ENCODE measurements at places on chromosomes 3 and 15.

DNA sequence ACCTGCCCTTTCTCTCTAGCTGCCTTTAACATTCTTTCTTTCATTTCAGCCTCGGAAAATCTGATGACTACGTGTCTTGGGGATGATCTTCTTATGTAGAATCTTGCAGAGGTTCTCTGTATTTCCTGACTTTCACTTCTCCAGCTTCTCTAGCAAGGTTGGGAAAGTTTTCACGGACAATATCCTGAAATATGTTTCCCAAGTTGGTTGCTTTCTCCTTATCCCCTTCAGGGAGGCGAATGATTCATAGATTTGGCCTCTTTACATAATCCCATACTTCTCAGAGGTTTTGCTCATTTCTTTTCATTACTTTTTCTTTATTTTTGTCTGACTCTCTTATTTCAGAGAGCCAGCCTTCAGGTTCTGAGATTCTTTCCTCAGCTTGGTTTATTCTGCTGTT lies 62.1 kb upstream of the CCDC54 start:
- H3K4me3 ChIP-seq, result no peak overlapping the region
- H3K27me3 ChIP-seq, result no peaks in the 10 kb centered on the region
- DNase-seq, result no peak
- no peaks in the 10 kb centered on the region for H3K36me3 ChIP-seq

- no peaks in the 10 kb centered on the region for H3K4me1 ChIP-seq
- H3K27ac ChIP-seq, result no peak overlapping the region
- H3K27me3 ChIP-seq, result no peaks in the 10 kb centered on the region
- H3K36me3 ChIP-seq, result no peaks in the 10 kb centered on the region
Measured at GRCh38 chr15:29074045-29074444, 188.3 kb downstream of the APBA2 start.

- peaks cover 11% of the 10 kb centered on the region for H3K27me3 ChIP-seq
- H3K36me3 ChIP-seq, result no peaks in the 10 kb centered on the region
- 0 out of 2 replicates have a peak, but pooled peaks cover 2% of the 10 kb centered on the region for H3K4me1 ChIP-seq
- no peak for DNase-seq
- H3K4me3 ChIP-seq, result no peak overlapping the region
- H3K27ac ChIP-seq, result no peak overlapping the region
Measured at GRCh38 chr3:127780536-127781400, 41.5 kb downstream of the MGLL start.

DNA sequence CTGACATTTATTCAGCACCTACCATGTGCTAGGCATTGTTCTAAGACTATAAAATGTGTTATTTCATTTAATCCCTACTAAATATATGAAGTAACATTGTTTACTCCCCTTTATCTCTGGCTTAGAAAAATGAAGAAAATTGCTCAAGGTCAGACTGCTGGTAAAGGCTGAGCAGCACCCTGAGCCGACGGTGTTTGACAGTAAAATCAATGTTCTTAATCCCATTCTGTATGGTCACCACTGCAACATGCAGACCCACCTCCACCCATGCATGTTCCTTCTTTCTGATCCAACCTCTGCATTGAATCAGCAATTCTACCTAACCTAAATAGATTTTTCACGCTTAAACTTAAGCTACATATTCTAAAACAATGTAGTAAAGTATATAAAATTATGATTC lies 216.5 kb downstream of the ZBBX start:
- no peaks in the 10 kb centered on the region for H3K4me1 ChIP-seq
- H3K36me3 ChIP-seq, result no peaks in the 10 kb centered on the region
- H3K4me3 ChIP-seq, result no peak overlapping the region
- no peaks in the 10 kb centered on the region for H3K27me3 ChIP-seq
- DNase-seq, result no peak

- H3K27me3 ChIP-seq, result no peaks in the 10 kb centered on the region
- no peak for DNase-seq
- H3K4me1 ChIP-seq, result no peaks in the 10 kb centered on the region
- no peak overlapping the region for H3K27ac ChIP-seq
- no peak overlapping the region for H3K4me3 ChIP-seq
Measured at GRCh38 chr3:89867286-89867685, 759.9 kb downstream of the EPHA3 start.

DNA sequence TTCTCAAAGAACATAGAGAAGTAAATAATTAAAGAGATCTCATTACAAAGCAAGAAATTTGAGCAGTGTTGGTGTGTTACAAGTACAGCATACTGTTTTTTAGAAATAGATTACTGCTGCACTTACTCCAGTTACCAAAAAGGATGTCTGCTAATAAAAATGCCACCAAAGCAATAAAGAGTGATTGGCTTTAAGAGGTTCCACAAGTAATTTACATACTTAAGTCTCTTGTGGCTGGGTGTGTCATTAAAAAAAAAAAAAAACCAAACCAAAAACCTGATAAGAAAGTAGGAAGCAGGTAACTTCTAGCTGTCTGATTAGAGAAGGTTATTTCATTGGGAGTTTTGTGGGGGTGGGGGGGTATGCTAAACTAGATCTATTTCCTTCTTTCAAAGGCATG lies 15.2 kb downstream of the RAB11A start:
- H3K27ac ChIP-seq, result no peak overlapping the region
- H3K4me1 ChIP-seq, result peaks cover 25% of the 10 kb centered on the region
- H3K36me3 ChIP-seq, result peaks cover 85% of the 10 kb centered on the region

DNA sequence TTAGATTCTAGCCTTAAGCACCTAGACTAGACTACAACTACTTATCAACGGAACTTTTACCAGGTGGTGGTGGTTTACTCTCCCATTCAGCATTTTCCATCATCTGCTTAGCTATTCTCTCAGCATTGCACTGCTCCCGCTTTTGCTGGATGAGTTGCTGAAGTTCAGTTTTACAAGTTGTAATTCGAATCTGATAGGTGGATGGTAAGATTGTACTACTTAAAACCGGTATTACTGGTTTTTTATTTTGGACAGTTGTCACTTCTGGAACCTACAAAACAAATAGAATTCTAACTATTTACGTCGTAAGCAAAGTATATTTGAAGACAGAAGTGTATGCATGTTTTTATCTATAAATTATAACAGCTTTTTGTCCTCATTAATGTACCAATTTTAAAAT lies 41.1 kb downstream of the PIK3R4 start:
- peaks cover 54% of the 10 kb centered on the region for H3K36me3 ChIP-seq
- H3K4me3 ChIP-seq, result no peak overlapping the region

DNA sequence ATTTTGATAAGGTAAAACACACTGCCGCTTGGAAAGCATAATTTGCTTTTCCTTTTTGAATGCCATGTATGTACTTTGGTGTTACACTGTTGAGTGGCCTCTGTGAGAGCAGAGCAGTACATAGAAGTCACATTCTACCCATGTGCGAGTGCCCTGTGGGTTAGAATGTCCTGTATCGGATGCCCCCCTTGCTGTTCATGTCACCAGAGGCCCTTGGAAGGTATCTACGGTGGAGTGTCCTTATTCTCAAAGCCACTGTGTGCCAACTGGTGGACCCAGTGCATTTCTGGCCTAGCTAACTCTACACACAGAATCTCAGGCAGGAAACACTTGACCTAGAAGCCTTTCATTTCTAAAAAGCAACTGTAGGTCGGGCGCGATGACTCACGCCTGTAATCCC lies 137.0 kb downstream of the GHSR start:
- no peaks in the 10 kb centered on the region for H3K36me3 ChIP-seq
- H3K4me3 ChIP-seq, result no peak overlapping the region
- no peaks in the 10 kb centered on the region for H3K4me1 ChIP-seq
- no peaks in the 10 kb centered on the region for H3K27me3 ChIP-seq
- DNase-seq, result no peak

DNA sequence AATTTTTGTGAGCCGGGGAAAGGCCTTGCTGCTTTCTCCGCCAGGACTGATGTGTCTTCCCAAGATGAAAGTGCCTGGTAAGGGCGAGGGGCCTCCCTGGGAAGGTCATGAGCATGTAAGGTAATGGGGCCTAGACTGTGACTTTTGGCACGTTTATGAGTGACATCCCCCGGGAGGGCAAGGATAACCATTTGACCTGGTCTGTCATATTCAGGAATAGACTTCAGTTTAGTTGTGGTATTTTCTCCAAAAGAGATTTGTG lies 631 bp upstream of the CNBP start:
- peak; percentile 56 for DNase-seq
- peak overlapping the region; percentile 89 for H3K27ac ChIP-seq
- peak overlapping the region; percentile 72 for H3K4me3 ChIP-seq

DNA sequence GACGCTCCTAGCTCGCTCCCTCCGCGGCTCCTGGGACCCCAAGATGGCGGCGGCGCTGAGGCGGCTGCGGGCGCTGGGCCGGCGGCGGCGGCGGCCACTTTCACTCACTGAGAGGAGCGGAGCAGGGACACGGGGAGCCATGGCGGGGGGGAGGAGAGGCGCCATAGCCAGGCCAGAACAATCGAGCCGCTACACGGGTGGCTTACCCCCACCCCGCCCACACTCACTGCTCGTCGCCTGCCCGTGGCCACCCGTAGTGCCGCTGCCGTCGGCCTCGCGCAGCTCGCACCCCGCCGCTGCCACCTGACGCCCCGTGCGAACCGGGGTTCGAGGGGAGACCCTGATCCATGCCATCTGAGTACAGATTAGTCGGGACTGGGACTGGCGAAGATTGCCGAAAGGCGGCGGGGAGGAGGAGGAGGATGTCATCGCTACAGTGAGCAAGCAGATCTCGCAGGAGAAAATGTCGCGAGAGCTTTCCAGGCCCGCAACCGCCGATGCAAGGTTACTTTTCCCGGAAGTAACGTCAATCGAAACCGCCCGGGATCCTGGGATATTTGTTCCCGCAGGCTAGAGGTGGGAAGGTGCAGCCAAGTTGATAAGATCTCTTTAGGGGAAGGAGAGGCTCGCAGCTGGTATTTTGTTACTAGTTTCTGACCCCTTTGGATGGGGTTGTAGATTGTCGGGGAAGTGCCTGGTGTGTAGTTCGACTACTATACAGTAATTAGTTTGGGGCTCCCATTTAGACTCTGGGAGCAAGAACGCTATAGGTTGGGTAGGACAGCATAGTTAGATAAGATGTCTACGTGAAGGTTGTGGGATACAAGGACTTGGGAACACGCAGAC lies at the start of gene INO80:
TSS of gene INO80 (minus strand) at position 165 of the 846 bp plus-strand sequence. CDS start 19,970 bp downstream, outside the sequence.
- peak within 1 kb of the TSS; percentile 41 for H3K4me3 ChIP-seq
- peak; percentile 96 for DNase-seq
- peaks cover 20% of the 10 kb centered on the region for H3K4me1 ChIP-seq
- H3K27ac ChIP-seq, result peak within 1 kb of the TSS; percentile 99
- no peaks in the 10 kb centered on the region for H3K27me3 ChIP-seq

DNA sequence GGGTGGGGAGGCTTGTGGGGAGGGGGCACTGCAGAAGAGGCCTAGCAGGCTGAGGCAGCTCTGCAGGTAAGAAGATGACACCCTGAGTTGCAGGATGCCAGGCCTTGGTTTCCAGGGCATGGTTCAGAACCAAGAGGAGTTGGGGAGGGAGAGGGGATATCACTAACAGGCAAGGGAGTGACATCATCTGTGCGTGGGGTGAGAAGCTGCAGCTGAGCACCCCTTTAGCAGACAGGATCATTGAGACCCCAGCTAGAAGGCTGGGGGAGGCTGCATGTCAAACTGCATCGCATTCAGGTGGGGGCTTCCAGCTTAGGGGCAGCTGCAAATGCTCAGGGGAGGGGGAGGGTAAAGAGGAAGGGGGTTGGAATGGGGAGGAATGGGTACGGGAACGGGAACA lies 23.0 kb downstream of the CACNA2D2 start:
- DNase-seq, result peak; percentile 20
- no peak overlapping the region for H3K4me3 ChIP-seq
- H3K27ac ChIP-seq, result no peak overlapping the region
- no peaks in the 10 kb centered on the region for H3K27me3 ChIP-seq

- peaks cover 11% of the 10 kb centered on the region for H3K27me3 ChIP-seq
- DNase-seq, result no peak
- no peaks in the 10 kb centered on the region for H3K4me1 ChIP-seq
- H3K36me3 ChIP-seq, result no peaks in the 10 kb centered on the region
Measured at GRCh38 chr3:53594276-53594675, 99.9 kb downstream of the CACNA1D start.

GRCh38 chr3:106862067-106862466 lies 515.2 kb upstream of the CCDC54 start:
- no peaks in the 10 kb centered on the region for H3K27me3 ChIP-seq
- no peaks in the 10 kb centered on the region for H3K36me3 ChIP-seq
- DNase-seq, result no peak
- H3K4me1 ChIP-seq, result no peaks in the 10 kb centered on the region
- H3K4me3 ChIP-seq, result no peak overlapping the region

DNA sequence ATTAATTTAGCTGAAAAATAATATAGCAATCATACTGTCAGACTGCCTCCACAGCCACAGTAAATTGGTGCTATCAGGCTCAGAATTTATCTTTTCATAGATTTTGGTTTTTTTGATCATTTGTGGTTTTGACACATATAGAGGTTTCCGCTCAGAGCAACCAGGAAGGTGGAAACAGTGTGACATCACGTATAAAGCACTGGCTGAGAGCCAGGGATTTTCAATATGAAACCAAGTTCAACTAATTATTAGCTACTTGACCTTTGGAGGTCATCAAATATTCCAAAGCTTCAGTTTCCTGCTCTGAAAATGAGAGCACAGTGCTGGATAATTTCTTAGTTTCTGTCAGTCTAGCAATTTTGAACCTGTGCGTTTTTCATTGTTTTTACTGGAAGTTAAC lies 433.8 kb upstream of the SUCLG2 start:
- no peak overlapping the region for H3K27ac ChIP-seq
- peak; percentile 7 for DNase-seq
- no peak overlapping the region for H3K4me3 ChIP-seq

DNA sequence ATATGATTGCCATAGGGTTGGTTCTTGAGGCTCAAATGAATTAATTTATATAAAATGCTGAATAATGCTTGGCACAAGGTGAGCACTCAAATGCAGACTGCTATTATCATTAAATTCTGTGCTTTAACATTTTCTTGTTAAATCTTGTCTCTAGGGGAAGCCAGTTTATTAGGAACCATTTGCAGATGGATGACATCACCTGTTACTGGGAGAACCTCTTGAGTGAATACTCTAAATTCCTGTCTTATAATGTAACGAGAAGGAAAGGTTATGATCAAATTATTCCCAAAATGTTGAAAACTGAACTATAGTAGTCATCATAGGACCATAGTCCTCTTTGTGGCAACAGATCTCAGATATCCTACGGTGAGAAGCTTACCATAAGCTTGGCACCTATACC lies 6.2 kb upstream of the TIMMDC1 start:
- no peak overlapping the region for H3K4me3 ChIP-seq
- no peak overlapping the region for H3K27ac ChIP-seq
- no peaks in the 10 kb centered on the region for H3K27me3 ChIP-seq
- H3K36me3 ChIP-seq, result peaks cover 39% of the 10 kb centered on the region
- DNase-seq, result no peak
- peaks cover 6% of the 10 kb centered on the region for H3K4me1 ChIP-seq

GRCh38 chr3:22176911-22177310 lies 425.9 kb upstream of the ZNF385D start:
- DNase-seq, result no peak
- no peaks in the 10 kb centered on the region for H3K27me3 ChIP-seq
- H3K36me3 ChIP-seq, result no peaks in the 10 kb centered on the region
- no peak overlapping the region for H3K27ac ChIP-seq
- no peak overlapping the region for H3K4me3 ChIP-seq
- H3K4me1 ChIP-seq, result no peaks in the 10 kb centered on the region

- no peaks in the 10 kb centered on the region for H3K27me3 ChIP-seq
- H3K4me1 ChIP-seq, result peaks cover 24% of the 10 kb centered on the region
- peak overlapping the region; percentile 77 for H3K4me3 ChIP-seq
- peak overlapping the region; percentile 98 for H3K27ac ChIP-seq
- DNase-seq, result no peak
Measured at GRCh38 chr3:179348325-179349013, 960 bp downstream of the MFN1 start.

- no peaks in the 10 kb centered on the region for H3K4me1 ChIP-seq
- DNase-seq, result no peak
- H3K27me3 ChIP-seq, result peaks cover 3% of the 10 kb centered on the region
- no peaks in the 10 kb centered on the region for H3K36me3 ChIP-seq
- H3K4me3 ChIP-seq, result no peak overlapping the region
Measured at GRCh38 chr15:66931768-66932633, 133.4 kb upstream of the SMAD3 start.

GRCh38 chr3:16101295-16102186 lies 72.9 kb upstream of the GALNT15 start:
- no peak overlapping the region for H3K27ac ChIP-seq
- H3K4me3 ChIP-seq, result no peak overlapping the region
- DNase-seq, result no peak

Measured in DND-41 (cell line).